Activated naive CD8-positive, alpha-beta T cell treated with anti-CD3 and anti-CD28 coated beads, Interleukin-2, amount 10 ng/mL, durations not matched to agents 7 days and 5 days (primary cell): ENCODE measurements at places on chromosomes 5 and 9. TPM values are rescaled to one million over a fixed set of nuclear protein-coding genes. Genes with fewer than 3 reads are reported as not detected.
A peak's percentile ranks its signal among the peaks of the same experiment; 100 is the strongest.

DNA sequence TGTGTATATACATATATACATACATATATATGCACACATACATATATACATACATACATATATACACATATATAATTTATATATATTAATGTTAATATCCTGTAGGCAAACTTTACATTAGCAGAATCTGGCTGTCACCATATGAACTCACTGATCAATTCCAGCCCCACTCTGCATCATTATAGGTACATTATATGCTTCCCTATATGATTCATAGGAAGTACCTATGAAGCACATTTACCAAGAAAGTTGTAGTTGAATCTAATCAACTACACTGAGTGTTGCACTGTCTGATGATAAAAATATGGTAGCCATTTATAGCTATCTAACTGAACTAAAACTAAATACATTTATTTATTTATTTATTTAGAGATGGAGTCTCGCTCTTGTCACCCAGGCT lies 5.5 kb upstream of the SPATA6L start:
- H3K36me3 ChIP-seq, result peaks cover 2% of the 10 kb centered on the region
- DNase-seq, result no peak
- peaks cover 14% of the 10 kb centered on the region for H3K4me1 ChIP-seq
- no peak overlapping the region for H3K4me3 ChIP-seq

- no peak overlapping the region for H3K4me3 ChIP-seq
- no peaks in the 10 kb centered on the region for H3K36me3 ChIP-seq
- no peaks in the 10 kb centered on the region for H3K4me1 ChIP-seq
- no peak overlapping the region for H3K27ac ChIP-seq
- no peak for DNase-seq
Measured at GRCh38 chr5:170445936-170446335, 56.8 kb upstream of the KCNMB1 start.

PLAC8L1 gene
- not detected for total RNA-seq

DNA sequence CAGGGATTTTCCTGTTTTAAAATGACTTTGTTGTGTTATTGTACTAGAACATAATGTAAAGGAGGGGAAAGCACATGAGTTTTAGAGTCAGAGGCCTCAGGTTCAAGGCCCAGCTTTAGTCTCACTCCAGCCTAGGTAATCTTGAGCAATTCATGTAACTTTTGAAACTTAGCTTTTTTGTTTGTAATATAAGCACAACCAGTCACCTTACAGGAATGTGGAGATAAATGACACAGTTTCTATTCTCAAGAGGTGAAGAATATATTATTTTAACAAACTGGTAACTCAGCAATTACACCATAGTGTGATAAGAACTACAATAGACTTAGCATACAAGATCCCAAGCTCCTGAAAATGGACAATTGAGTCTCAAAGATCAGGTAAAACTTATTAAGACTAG lies 51.2 kb downstream of the ADAMTS19 start:
- H3K36me3 ChIP-seq, result no peaks in the 10 kb centered on the region
- H3K27me3 ChIP-seq, result no peaks in the 10 kb centered on the region
- no peak overlapping the region for H3K4me3 ChIP-seq
- no peak overlapping the region for H3K27ac ChIP-seq
- no peak for DNase-seq
- H3K4me1 ChIP-seq, result no peaks in the 10 kb centered on the region

PDCD1LG2 gene
- 0.44 TPM for total RNA-seq

GRCh38 chr5:37807015-37807414 lies 32.8 kb downstream of the GDNF start:
- H3K27me3 ChIP-seq, result peaks cover 3% of the 10 kb centered on the region
- H3K27ac ChIP-seq, result no peak overlapping the region
- no peaks in the 10 kb centered on the region for H3K4me1 ChIP-seq
- no peaks in the 10 kb centered on the region for H3K36me3 ChIP-seq

DNA sequence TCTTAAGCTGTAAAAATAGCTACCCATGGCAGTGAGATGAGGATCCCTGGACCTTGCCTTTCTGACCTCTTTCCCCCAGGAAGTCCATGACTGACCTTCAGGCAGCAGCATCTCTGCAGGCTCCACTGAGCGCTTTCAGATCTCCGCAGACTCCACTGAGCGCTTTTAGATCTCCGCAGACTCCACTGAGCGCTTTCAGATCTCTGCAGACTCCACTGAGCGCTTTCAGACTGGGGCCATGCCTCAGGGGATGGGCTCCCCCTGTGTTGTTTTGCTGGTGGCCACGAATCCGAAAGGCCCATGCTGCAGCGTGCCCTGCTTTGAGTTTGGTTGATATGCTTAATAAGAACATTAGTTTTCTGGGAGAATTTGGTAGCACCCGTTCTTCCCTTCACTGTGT lies 254.2 kb downstream of the FANCC start:
- H3K4me1 ChIP-seq, result no peaks in the 10 kb centered on the region
- H3K27me3 ChIP-seq, result no peaks in the 10 kb centered on the region
- no peaks in the 10 kb centered on the region for H3K36me3 ChIP-seq
- DNase-seq, result no peak

- no peak overlapping the region for H3K27ac ChIP-seq
- no peak for DNase-seq
- H3K4me3 ChIP-seq, result no peak overlapping the region
- H3K27me3 ChIP-seq, result no peaks in the 10 kb centered on the region
- H3K4me1 ChIP-seq, result no peaks in the 10 kb centered on the region
Measured at GRCh38 chr5:9233035-9233434, 312.8 kb downstream of the SEMA5A start.

- H3K27ac ChIP-seq, result no peak overlapping the region
- no peaks in the 10 kb centered on the region for H3K27me3 ChIP-seq
- no peaks in the 10 kb centered on the region for H3K4me1 ChIP-seq
- H3K4me3 ChIP-seq, result no peak overlapping the region
Measured at GRCh38 chr5:15320871-15321270, 179.1 kb upstream of the FBXL7 start.

HABP4 gene
- 11.4 TPM for total RNA-seq

EIF4E1B gene
- not detected for total RNA-seq

- H3K27ac ChIP-seq, result no peak overlapping the region
- no peaks in the 10 kb centered on the region for H3K36me3 ChIP-seq
- H3K27me3 ChIP-seq, result no peaks in the 10 kb centered on the region
- H3K4me3 ChIP-seq, result no peak overlapping the region
- no peaks in the 10 kb centered on the region for H3K4me1 ChIP-seq
Measured at GRCh38 chr9:10661994-10662393, 49.2 kb upstream of the PTPRD start.

GRCh38 chr5:143694357-143694756 lies 117.6 kb upstream of the HMHB1 start:
- peaks cover 5% of the 10 kb centered on the region for H3K27me3 ChIP-seq
- H3K4me1 ChIP-seq, result peaks cover 7% of the 10 kb centered on the region
- H3K27ac ChIP-seq, result no peak overlapping the region

DNA sequence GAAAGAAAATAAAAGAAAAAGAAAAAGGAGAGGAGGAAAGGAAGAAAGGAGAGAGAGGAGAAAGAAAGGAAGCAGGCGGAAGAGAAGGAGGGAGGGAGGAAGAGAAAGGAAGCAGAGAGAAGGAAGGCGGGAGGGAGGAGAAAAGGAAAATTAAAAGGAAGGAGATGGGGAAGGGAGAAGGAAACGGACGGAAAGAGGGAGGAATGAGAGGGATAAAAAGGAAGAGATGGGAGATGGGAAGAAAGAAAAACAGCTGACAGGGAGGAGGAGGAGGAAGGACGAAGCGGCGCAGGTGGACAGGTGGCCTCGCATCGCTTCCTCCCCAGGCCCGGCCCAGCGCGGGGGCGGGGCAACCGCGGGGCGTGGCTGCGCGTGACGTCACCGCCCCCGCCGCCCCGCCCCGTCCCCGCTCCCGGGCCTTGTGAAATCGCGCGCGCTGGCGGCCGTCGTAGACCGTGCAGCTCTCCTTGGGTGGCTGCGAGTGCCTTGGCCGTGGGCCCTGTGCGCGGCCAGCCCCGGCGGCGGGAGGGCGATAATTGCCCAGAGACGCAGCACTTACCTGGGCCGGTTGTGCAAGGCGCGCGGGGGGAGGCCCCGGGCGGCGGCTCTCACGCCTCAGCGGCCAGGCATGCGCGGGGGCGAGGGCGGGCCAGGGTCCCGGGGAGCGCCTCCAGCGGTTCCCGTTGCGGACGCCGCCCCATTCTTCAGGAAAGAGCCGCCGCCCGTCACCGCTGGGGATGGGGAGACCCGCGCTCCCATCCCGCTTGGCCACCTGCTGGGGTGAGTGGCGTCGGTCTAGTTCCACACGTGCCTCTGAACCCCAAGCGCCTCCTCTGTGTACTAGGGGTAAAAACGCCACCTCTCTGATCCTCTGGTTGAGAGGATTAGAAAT lies 49.6 kb upstream of the FOXE1 start:
- peak; percentile 83 for DNase-seq
- peaks cover 44% of the 10 kb centered on the region for H3K27me3 ChIP-seq
- H3K27ac ChIP-seq, result peak overlapping the region; percentile 80
- H3K4me1 ChIP-seq, result no peaks in the 10 kb centered on the region

DNA sequence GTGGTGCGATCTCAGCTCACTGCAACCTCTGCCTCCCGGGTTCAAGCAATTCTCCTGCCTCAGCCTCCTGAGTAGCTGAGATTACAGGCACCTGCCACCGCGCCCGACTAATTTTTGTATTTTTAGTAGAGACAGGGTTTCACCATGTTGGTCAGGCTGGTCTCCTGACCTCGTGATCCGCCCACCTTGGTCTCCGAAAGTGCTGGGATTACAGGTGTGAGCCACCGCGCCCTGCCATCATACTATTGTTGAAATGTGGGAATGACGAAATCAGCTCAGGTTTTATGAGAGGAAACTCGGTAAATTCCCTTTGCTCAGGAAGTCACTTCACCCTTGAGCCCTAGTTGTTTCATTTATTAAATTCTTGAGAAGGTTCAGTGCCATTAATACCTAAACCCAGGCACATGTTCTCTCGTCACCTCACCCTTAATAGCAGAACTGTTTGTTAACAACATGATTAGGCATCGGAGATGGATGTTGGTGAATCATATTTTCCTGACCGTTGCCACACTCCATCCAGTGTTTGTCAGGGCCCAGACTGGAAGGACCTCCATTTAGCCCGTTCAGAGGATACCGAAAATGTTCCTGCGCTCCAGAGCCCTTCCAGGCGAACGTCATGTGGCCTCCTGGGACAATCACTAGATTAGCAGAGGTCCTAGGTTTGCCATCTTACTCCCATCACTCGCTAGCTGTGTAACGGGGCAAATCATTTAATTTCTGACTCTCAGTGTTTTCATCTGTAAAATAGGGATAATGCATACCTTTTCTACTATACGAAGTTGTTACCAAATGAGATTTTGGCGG lies 20.0 kb upstream of the CREBRF start:
- H3K27ac ChIP-seq, result peak overlapping the region; percentile 93
- H3K27me3 ChIP-seq, result no peaks in the 10 kb centered on the region

GRCh38 chr5:109485030-109485429 lies 75.3 kb upstream of the PJA2 start:
- H3K4me3 ChIP-seq, result no peak overlapping the region
- no peak for DNase-seq
- no peaks in the 10 kb centered on the region for H3K36me3 ChIP-seq
- no peak overlapping the region for H3K27ac ChIP-seq
- peaks cover 2% of the 10 kb centered on the region for H3K27me3 ChIP-seq

DNA sequence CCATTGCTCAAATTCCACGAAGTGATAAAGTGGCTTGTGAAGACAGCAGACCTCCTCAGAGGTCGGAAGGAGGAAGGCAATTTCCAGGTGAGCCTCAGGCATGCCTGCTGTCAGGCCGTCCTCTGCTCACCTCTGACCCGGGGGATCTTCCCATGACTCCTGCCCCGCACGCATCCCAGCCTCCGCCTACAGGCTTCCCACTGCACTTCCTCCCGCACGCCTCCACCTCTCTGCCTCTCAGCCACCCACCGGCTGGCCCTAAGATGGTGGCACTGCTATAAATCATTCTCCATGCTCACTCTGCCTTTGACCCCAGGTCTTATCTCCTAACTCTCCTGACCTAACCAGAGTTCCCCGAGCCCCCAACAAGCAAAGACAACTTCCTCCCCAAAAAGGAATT lies 49.4 kb upstream of the DNAH5 start:
- H3K4me3 ChIP-seq, result no peak overlapping the region
- no peaks in the 10 kb centered on the region for H3K36me3 ChIP-seq
- DNase-seq, result no peak
- H3K27ac ChIP-seq, result no peak overlapping the region
- H3K4me1 ChIP-seq, result no peaks in the 10 kb centered on the region

- H3K4me1 ChIP-seq, result peaks cover 7% of the 10 kb centered on the region
- no peak overlapping the region for H3K27ac ChIP-seq
- no peak for DNase-seq
- no peak overlapping the region for H3K4me3 ChIP-seq
- H3K36me3 ChIP-seq, result no peaks in the 10 kb centered on the region
Measured at GRCh38 chr5:168218746-168219145, 72.7 kb upstream of the WWC1 start.

SLC36A2 gene
- not detected for total RNA-seq

LHFPL2 gene
- total RNA-seq, result 2.4 TPM

FBXO10 gene
- 1.6 TPM for total RNA-seq

- H3K27me3 ChIP-seq, result no peaks in the 10 kb centered on the region
- no peak overlapping the region for H3K4me3 ChIP-seq
- no peaks in the 10 kb centered on the region for H3K36me3 ChIP-seq
- no peak for DNase-seq
- H3K4me1 ChIP-seq, result no peaks in the 10 kb centered on the region
- no peak overlapping the region for H3K27ac ChIP-seq
Measured at GRCh38 chr5:174553556-174553955, 170.8 kb upstream of the MSX2 start.

DNA sequence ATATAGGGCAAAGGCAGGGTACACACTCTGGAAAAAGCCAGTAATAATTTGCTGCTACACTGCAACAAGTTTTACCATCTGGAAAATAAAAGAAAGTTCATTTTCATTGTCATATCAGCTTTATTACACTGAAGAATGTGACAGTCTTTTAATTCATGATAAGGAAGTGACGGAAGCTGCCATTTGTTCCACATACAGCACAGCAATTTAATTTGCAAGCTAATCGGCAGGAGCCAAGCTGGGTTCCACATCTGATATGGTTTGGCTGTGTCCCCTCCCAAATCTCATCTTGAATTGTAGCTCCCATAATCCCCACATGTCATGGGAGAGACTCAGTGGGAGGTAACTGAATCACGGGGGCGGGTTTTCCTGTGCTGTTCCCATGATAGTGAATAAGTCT lies 16.5 kb downstream of the PRELID2 start:
- H3K27me3 ChIP-seq, result peaks cover 3% of the 10 kb centered on the region
- no peak overlapping the region for H3K27ac ChIP-seq
- no peaks in the 10 kb centered on the region for H3K36me3 ChIP-seq
- H3K4me3 ChIP-seq, result no peak overlapping the region
- no peaks in the 10 kb centered on the region for H3K4me1 ChIP-seq

DNA sequence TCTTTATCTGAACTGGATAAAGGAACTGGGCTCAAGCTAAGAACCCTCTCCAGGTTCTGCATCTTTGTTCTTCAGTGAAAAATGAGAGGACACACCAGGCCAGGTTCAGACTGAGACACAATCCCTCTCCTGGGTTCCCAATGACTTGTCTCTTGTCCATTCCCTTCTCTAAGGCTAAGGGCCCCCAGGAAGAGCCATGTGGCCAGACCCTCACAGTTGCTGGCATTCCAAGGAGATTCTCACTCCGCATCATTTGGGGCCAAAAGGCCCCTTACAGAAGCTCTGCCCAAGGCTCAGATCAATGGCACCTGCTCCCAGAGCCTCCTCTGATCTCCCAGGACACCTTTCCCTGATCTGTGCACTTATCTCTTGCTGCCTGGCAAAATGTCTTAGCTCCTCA lies 4.9 kb downstream of the IL4 start:
- peaks cover 34% of the 10 kb centered on the region for H3K4me1 ChIP-seq
- DNase-seq, result no peak
- H3K36me3 ChIP-seq, result peaks cover 10% of the 10 kb centered on the region
- no peaks in the 10 kb centered on the region for H3K27me3 ChIP-seq
- H3K4me3 ChIP-seq, result no peak overlapping the region

CDH6 gene
- not detected for total RNA-seq
